Breast epithelium (tissue), 4 donors: ENCODE measurements at places on chromosomes 11 and 22. TPM values are rescaled to one million over a fixed set of nuclear protein-coding genes. Genes with fewer than 3 reads are reported as not detected.

OR51E2 gene
- not detected for total RNA-seq

DNA sequence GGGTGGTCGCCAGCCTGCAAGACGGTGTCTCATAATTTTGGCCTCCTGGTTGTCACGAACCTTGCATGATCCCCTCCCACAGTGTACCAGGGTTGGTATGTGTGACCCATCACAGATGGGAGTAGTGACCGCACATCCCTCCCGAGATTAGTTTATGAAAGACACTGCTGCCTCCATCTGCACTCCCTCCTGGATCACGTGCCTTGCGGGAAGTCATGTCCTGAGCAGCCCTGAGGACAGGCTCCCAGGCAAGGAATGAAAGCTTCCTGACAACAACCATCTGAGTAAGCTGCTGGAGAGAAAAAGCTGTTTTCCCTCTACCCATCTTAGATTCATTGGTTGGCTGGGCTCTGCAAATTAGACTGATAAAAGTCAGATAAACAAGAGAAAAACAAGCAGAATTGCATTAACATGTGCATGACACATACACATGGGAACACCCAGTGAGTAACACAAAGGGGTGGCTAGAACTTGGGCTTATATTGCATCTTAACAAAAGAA is 14.4 kb upstream of the PAMR1 start:
- H3K27ac ChIP-seq = peak overlapping the region; percentile 69
- DNase-seq = peak; percentile 44
- no peak overlapping the region for H3K4me3 ChIP-seq
- no peaks in the 10 kb centered on the region for H3K27me3 ChIP-seq
- no peaks in the 10 kb centered on the region for H3K36me3 ChIP-seq

GRCh38 chr11:95916049-95916448 is 7.9 kb downstream of the MTMR2 start:
- no peaks in the 10 kb centered on the region for H3K36me3 ChIP-seq
- no peak for DNase-seq
- no peak overlapping the region for H3K4me3 ChIP-seq
- no peak overlapping the region for H3K27ac ChIP-seq

DNA sequence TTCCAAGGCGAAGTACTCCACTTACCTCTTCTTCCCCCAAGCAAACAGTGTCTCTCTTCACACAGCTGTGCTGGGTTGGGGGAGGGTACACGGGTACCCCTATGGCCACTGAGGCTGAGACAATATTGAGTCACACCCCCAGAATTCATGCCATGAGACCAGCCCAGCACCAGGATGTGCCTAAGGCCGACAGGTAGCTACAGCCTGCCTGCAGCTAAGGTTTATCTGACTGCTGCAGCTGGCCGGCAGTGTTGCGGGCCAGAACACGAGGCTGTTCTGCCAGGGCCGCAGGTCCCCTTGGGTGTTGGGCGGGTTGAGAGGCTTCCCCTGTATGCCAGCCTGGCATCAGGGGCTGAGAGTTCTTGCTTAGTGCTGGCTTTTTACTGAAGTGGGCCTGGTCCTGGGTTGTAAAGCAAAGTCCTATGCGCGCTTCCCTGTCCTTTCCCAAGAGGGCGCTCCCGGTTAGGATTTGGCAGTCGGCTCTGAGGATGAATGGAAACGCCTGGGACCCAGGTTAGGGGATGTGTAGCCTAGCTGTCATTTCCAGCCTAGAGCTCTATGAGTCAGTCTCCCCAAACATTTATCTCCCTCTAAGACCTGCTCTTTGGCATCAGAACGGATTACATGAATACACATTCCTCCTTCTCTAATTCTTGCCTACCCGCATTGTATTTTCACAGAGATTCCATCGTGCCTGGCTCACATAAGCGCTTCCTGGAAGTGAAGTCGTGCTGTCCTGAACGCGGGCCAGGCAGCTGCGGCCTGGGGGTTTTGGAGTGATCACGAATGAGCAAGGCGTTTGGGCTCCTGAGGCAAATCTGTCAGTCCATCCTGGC is 7.1 kb downstream of the USP18 start:
- no peaks in the 10 kb centered on the region for H3K36me3 ChIP-seq
- peak; percentile 78 for DNase-seq
- no peaks in the 10 kb centered on the region for H3K27me3 ChIP-seq
- peak overlapping the region; percentile 41 for H3K4me3 ChIP-seq
- H3K4me1 ChIP-seq = peaks cover 11% of the 10 kb centered on the region

CHRM1 gene
- total RNA-seq = not detected

TSPAN18 gene
- 2.0 TPM for total RNA-seq

EML3 gene
- total RNA-seq = 58.7 TPM

DNA sequence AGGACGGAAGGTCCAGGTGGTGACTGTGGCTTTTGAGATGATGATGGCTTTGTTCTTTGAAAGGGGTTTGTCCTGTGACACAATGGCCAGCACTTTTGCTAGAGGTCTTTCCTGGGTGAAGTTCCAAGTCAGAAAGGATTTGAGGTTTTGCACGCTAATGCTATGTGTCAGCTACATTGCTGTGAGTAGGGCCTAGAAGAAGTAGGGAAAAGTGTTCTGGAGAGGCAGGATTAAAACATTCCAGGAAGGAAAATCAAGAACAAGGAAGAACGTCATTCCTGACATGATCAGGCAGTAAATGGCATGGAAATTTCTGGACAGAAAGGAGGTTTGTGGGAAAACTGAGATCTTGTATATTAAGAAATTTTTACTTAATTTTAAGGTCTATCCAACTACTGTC is 290.7 kb downstream of the NTM start:
- H3K4me3 ChIP-seq = no peak overlapping the region
- no peaks in the 10 kb centered on the region for H3K27me3 ChIP-seq
- no peaks in the 10 kb centered on the region for H3K4me1 ChIP-seq

DNA sequence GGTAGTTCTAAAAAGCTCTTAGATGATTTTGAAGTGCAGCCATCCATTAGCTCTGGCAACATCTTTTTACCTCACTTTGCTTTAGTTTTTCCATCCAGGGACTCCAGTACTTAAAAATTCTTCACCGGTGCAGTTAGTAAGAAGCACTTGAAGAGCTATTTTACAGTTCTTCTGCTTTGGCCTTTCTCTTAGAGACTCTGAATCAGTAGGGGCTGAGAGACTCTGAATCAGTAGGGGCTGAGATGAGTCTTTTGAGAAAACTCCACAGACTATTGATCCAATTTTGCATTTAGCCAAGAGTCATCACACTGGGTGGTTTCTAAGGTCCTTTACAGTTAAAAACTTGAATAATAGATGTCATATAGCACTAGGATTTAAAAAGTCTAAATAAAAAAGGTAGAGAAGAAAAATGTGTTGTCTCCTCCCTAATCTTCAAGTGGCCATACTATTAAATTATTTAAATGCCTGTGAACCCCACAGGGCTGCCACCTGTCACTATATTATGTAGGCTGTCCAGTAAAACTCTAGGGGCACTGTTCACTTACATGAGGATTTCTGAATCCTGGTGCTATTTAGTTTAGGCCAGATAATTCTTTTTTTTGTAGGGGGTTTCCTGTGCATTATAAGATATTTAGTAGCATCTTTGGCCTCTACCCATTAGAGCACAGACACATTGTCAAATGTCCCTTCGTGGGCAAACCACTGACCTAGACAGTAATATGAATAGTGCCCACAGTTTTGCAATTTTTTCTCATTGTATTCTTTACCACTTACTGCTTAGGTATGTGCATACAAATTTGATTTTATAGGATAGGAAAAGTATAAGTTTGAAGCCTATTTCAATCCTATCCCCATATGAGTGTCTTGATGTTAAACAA is 26.3 kb upstream of the HIKESHI start:
- no peak for DNase-seq
- no peaks in the 10 kb centered on the region for H3K4me1 ChIP-seq
- H3K27ac ChIP-seq = no peak overlapping the region

DNA sequence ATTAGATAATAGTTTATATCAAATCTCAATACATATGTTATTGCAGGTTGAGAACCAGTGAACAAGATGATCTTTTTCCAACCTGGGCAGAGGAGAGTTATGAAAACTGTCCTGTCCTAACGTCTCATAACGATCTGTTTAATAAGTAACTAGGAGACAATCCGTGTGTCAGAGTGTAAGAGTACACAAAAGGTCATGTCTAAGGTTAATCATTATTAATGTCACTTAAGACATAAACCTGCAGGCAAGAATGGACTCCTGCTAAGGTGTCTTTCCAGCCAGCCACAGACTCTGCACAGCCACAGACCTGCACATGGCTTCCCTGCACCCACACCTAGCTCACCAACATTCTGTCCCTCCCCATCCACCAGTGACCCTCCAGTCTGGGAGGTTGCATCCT is 10.1 kb downstream of the SLC5A4 start:
- H3K4me1 ChIP-seq = no peaks in the 10 kb centered on the region
- no peak overlapping the region for H3K4me3 ChIP-seq
- no peak overlapping the region for H3K27ac ChIP-seq
- H3K36me3 ChIP-seq = no peaks in the 10 kb centered on the region

GRCh38 chr11:116145187-116145865 is 627.5 kb downstream of the BUD13 start:
- DNase-seq = no peak
- no peaks in the 10 kb centered on the region for H3K36me3 ChIP-seq
- no peak overlapping the region for H3K27ac ChIP-seq
- no peak overlapping the region for H3K4me3 ChIP-seq

GRCh38 chr11:17473071-17473744 is 3.4 kb downstream of the ABCC8 start:
- no peaks in the 10 kb centered on the region for H3K4me1 ChIP-seq
- DNase-seq = no peak
- no peak overlapping the region for H3K4me3 ChIP-seq
- H3K27me3 ChIP-seq = no peaks in the 10 kb centered on the region

DNA sequence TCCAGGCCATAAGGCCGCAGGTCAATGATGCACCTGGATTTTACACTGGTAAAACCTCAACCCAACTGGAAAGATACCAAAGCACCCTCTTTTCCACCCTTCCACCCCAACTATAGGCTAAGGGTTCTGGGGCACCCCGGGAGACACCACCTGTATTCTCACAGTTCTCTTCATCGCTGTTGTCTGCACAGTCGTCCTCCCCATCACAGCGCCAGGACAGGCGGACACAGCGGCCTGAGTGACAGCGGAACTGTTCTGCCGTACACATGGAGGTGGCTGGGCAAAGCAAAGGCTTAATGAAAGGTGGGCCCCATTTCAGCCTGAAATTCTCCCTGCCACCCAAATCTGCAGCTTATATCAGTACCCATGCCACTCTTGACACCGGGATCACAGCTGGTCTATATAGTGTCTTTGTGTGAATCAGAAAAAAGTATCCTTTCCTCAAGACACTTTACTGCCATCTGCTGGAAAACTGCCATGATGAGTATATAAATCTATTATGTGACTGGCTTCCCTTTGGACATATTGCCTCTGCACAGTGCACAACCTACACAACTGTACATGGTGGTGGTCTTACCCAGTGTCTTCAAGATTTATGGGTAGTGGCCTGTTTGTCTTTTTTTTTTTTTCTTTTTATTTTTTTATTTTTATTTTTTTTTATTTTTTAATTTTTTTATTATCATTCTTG is 21.5 kb downstream of the LRP4 start:
- no peak overlapping the region for H3K27ac ChIP-seq
- no peak for DNase-seq
- no peaks in the 10 kb centered on the region for H3K36me3 ChIP-seq
- H3K4me3 ChIP-seq = no peak overlapping the region
- H3K27me3 ChIP-seq = no peaks in the 10 kb centered on the region
- no peaks in the 10 kb centered on the region for H3K4me1 ChIP-seq

- DNase-seq = no peak
- no peak overlapping the region for H3K4me3 ChIP-seq
- H3K4me1 ChIP-seq = no peaks in the 10 kb centered on the region
- H3K27me3 ChIP-seq = no peaks in the 10 kb centered on the region
Observed at GRCh38 chr11:75899806-75900205, 84.8 kb downstream of the UVRAG start.

- H3K4me1 ChIP-seq = no peaks in the 10 kb centered on the region
- no peak for DNase-seq
- no peaks in the 10 kb centered on the region for H3K36me3 ChIP-seq
- H3K27ac ChIP-seq = no peak overlapping the region
- no peaks in the 10 kb centered on the region for H3K27me3 ChIP-seq
Observed at GRCh38 chr11:96015906-96016565, 92.1 kb upstream of the MTMR2 start.

DNA sequence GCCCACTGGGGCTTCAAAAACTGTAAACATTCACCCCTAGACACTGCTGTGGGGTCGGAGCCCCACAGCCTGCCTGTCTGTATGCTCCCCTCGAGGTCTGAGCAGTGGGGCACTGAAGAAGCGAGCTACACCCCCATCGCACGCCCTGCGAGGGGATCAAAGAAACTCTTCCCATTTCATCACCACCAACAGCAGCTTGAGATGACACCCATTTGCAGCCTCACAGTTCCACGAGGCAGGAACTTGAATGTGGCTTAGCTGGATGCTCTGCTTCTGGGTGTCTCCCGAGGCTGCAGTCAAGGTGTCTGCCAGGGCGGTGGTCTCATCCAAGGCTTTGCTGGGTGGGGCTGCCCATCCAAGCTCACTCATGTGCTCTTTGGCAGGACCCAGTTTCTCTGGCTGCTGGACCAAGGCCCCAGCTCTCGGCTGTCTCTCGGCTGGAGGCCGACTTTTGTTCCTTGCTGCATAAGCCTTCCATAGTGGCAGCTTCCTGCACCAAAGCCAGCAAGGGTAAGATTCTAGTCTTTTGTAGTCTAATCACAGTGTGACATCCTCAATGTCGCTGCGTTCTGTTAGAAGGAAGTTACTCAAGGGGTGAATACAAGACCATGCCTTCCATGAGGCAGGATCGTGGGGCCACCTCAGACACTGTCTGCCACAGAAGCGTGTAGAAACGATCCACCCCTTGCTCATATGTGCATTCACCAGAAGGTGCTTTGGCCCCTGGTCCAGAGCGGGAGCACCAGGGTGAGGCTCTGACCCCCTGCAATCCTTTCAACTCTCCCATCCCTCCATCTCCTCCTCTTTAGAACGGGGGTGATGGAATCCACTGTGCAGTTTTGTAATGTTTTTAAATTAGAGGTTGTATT is 46.2 kb upstream of the SEPTIN5 start:
- no peak overlapping the region for H3K27ac ChIP-seq
- H3K4me3 ChIP-seq = no peak overlapping the region
- H3K27me3 ChIP-seq = no peaks in the 10 kb centered on the region
- no peaks in the 10 kb centered on the region for H3K4me1 ChIP-seq
- H3K36me3 ChIP-seq = no peaks in the 10 kb centered on the region
- DNase-seq = no peak

SPECC1L gene
- total RNA-seq = 53.7 TPM

DNA sequence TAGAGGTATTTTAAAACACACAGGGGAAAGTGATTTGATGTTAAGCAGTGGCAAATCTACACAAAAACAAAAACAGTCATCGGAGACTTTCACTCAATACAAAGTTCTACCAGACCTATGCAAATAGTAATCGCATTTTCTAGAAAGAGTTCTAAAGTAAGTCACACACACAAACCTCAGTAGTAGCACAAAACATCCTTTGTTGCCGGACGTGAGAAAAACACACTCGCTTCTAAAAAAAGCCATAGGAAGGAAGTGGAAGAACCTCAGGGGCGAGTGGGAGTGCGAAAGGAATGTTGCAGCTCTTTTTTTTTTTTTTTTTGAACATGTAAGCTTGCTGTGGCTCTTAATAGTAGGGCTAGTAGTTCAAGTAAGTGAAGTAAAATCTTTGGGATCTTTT is 88.9 kb downstream of the MAML2 start:
- H3K36me3 ChIP-seq = no peaks in the 10 kb centered on the region
- H3K4me1 ChIP-seq = peaks cover 9% of the 10 kb centered on the region
- no peak overlapping the region for H3K4me3 ChIP-seq
- H3K27me3 ChIP-seq = no peaks in the 10 kb centered on the region
- peak overlapping the region; percentile 84 for H3K27ac ChIP-seq
- peak; percentile 69 for DNase-seq

- no peak for DNase-seq
- H3K4me3 ChIP-seq = no peak overlapping the region
- no peak overlapping the region for H3K27ac ChIP-seq
- H3K36me3 ChIP-seq = no peaks in the 10 kb centered on the region
Observed at GRCh38 chr11:33942954-33943353, 51.1 kb upstream of the LMO2 start.
